Central memory CD8-positive, alpha-beta T cell (primary cell): ENCODE measurements at places on chromosomes 12 and 14.
A peak's percentile ranks its signal among the peaks of the same experiment; 100 is the strongest.

GRCh38 chr12:56537546-56537945 is 15.9 kb downstream of the RBMS2 start:
- H3K4me3 ChIP-seq = no peak overlapping the region
- DNase-seq = no peak
- H3K27me3 ChIP-seq = no peaks in the 10 kb centered on the region
- H3K36me3 ChIP-seq = peaks cover 2% of the 10 kb centered on the region
- H3K4me1 ChIP-seq = no peaks in the 10 kb centered on the region
- no peak overlapping the region for H3K27ac ChIP-seq

GRCh38 chr12:124379938-124380754 is 85.3 kb downstream of the RFLNA start:
- peaks cover 35% of the 10 kb centered on the region for H3K36me3 ChIP-seq
- no peak overlapping the region for H3K27ac ChIP-seq
- H3K27me3 ChIP-seq = no peaks in the 10 kb centered on the region
- H3K4me3 ChIP-seq = no peak overlapping the region

- H3K27me3 ChIP-seq = no peaks in the 10 kb centered on the region
- peaks cover 15% of the 10 kb centered on the region for H3K4me1 ChIP-seq
- DNase-seq = no peak
- no peak overlapping the region for H3K27ac ChIP-seq
- no peak overlapping the region for H3K4me3 ChIP-seq
Observed at GRCh38 chr12:75724928-75725312, 213.5 kb upstream of the KRR1 start.

- peaks cover 62% of the 10 kb centered on the region for H3K27me3 ChIP-seq
- DNase-seq = no peak
- H3K4me3 ChIP-seq = no peak overlapping the region
Observed at GRCh38 chr14:104913435-104913834, 11.2 kb upstream of the PLD4 start.

DNA sequence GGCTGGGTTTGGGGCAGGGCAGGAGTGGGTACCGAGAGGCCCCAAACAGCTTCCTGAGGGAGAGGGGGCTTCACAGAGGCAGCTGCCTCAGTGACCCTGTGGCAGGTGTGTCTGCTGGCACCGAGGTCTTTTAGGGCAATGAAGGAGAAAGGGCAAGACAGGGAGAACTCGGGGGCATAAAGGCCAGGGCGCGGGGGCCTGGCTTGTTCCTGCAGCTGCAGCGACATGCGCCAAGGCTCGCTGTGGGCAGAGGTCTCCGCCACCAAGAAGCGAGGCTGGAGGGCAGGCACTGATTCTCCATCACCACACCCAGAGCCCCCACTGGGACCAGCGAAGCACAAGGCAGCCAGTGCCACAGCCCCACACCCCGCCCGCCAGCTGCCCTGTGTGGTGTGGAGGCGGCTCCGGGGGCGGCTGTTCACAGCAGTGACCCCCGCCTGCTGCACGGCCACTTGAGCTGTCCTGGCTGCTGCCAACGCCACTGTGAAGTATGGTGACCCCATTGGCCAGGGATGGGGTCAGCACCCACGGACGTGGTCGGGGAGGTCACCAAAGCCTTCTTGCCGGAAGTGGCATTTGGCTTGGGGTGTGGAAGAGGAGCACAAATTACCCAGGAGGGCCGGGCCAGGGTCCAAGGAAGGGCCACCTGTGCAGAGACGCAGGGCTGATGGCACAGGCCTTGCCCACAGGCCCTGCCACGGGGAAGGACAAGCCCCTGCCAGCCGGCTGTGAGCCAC is 16.4 kb downstream of the BAG5 start:
- H3K4me3 ChIP-seq = no peak overlapping the region
- peaks cover 5% of the 10 kb centered on the region for H3K4me1 ChIP-seq
- peaks cover 4% of the 10 kb centered on the region for H3K36me3 ChIP-seq
- no peaks in the 10 kb centered on the region for H3K27me3 ChIP-seq
- no peak for DNase-seq

- H3K4me1 ChIP-seq = peaks cover 12% of the 10 kb centered on the region
- peaks cover 58% of the 10 kb centered on the region for H3K27me3 ChIP-seq
- H3K27ac ChIP-seq = peak overlapping the region; percentile 88
- H3K36me3 ChIP-seq = peaks cover 7% of the 10 kb centered on the region
Observed at GRCh38 chr14:21846227-21846885, 172.7 kb upstream of the OR4E1 start.

- H3K4me1 ChIP-seq = no peaks in the 10 kb centered on the region
- no peaks in the 10 kb centered on the region for H3K27me3 ChIP-seq
- no peak overlapping the region for H3K27ac ChIP-seq
- no peak overlapping the region for H3K4me3 ChIP-seq
- DNase-seq = peak; percentile 2
- peaks cover 9% of the 10 kb centered on the region for H3K36me3 ChIP-seq
Observed at GRCh38 chr12:104354167-104354867, 50.8 kb downstream of the EID3 start.

DNA sequence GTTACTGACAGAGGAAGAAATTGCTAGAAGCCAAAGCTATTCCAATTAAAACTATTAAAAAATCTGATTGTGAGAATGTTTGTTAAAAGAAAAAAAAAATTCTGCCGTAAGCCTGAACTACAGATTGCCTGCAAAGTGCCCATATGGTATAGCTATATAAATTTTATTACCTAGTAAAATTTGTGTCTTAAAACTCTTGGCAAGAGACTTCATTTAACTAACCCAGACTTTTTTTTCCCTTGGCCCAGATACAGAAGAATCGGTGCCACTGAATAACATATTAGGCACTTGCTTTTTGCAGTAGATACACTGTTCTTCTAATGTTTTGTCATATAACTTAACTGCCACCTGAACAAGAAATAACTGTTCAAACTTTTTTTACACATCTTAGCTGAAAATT is 125.5 kb downstream of the RPS29 start:
- no peak overlapping the region for H3K4me3 ChIP-seq
- peaks cover 1% of the 10 kb centered on the region for H3K36me3 ChIP-seq
- H3K4me1 ChIP-seq = no peaks in the 10 kb centered on the region
- no peak overlapping the region for H3K27ac ChIP-seq
- no peak for DNase-seq

DNA sequence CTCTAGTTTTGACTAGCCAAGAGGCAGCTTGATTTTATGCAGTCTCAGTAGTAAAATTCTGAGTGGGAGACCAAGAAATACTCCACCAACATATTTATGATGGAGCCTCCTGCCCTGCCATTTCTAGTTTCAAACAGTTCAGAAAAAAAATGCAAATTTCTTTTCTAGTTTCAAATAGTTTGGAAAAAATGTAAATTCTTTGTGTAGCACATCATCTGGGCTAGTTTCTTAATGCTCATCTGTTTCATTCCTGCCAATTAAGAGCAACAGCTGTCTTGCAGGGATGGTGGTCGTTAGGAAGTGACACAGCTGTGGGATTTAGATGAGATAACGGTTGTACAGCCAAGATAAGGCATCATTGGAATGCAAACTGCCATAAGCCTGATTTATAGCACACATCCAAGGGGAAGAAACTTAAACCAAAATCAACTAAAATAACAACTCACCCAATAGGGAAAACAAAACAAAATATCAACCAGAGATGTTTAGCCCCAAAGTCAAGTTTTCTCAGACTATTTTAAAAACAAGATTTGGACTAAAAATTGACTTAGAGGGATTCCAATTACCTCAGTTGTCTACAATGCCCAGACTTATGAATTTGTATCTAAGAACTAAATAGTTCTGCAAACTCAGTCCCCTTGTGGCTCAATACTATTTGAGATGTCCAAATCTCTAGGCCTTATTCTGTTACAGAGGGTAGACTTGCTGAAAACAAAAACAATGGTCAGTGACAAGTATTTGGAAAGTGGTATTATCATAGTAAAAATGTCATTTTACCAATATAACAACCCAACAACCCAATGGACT is 291.3 kb upstream of the ATP2B1 start:
- H3K27me3 ChIP-seq = no peaks in the 10 kb centered on the region
- no peaks in the 10 kb centered on the region for H3K4me1 ChIP-seq
- H3K36me3 ChIP-seq = no peaks in the 10 kb centered on the region
- no peak for DNase-seq
- H3K27ac ChIP-seq = no peak overlapping the region
- no peak overlapping the region for H3K4me3 ChIP-seq

DNA sequence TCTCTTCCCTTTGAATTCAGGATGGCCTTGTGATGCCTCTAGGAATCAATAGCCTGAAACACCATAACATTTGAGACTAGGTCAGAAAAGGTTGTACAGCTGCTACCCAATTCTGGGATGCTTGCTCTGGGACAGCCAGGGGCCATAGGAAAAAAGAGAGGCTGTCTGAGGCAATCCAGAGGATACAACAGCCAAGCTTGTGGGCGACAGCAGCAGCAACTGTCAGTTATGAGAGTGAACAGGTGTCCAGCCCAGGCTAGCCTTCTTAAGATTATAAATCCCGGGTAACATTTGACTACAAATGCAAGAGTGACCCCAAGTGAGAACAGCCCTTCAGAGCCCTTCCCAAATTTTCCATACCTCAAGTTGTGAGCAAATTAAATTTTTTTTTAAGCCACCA is 11.1 kb downstream of the DCN start:
- H3K36me3 ChIP-seq = no peaks in the 10 kb centered on the region
- H3K27ac ChIP-seq = no peak overlapping the region
- H3K27me3 ChIP-seq = no peaks in the 10 kb centered on the region
- H3K4me1 ChIP-seq = no peaks in the 10 kb centered on the region
- no peak for DNase-seq
